Heart right ventricle (tissue), 16 donors: ENCODE measurements at places on chromosomes 16 and 17. TPM values are rescaled to one million over a fixed set of nuclear protein-coding genes. Genes with fewer than 3 reads are reported as not detected.

Gene PPL
- total RNA-seq, result 5.5 TPM

Gene HBA2
- 179 TPM for total RNA-seq

Gene CNTROB
- total RNA-seq, result 13.7 TPM

Gene KRT31
- total RNA-seq, result not detected

Gene PPY
- not detected for total RNA-seq

Gene RRN3
- 28.2 TPM for total RNA-seq

Gene DPH1
- total RNA-seq, result 25.8 TPM

Gene KRTAP3-1
- not detected for total RNA-seq

Gene NPW
- not detected for total RNA-seq

Gene C17orf107
- not detected for total RNA-seq

Gene GP1BA
- 0.26 TPM for total RNA-seq

Gene ASPHD1
- 0.65 TPM for total RNA-seq

Gene TLCD3B
- not detected for total RNA-seq

Gene KRTAP3-3
- not detected for total RNA-seq

Gene SLC7A5
- 3.3 TPM for total RNA-seq

Gene KRTAP4-3
- not detected for total RNA-seq

Gene C16orf54
- total RNA-seq, result 1.2 TPM

Gene CACNG1
- total RNA-seq, result 0.26 TPM

Gene CISD3
- 63.1 TPM for total RNA-seq

Gene NOD2
- 0.35 TPM for total RNA-seq

Gene PRAC1
- total RNA-seq, result not detected

Gene TBC1D28
- not detected for total RNA-seq

Gene RNF43
- total RNA-seq, result 5.0 TPM

Gene ZSCAN10
- not detected for total RNA-seq

Gene DNASE1L2
- 0.39 TPM for total RNA-seq

Gene ODAD4
- total RNA-seq, result 0.45 TPM

Gene ZPBP2
- not detected for total RNA-seq

Gene ANKS4B
- total RNA-seq, result not detected

Gene ANKRD40CL
- total RNA-seq, result not detected

Gene MYH8
- not detected for total RNA-seq

Gene CACNG5
- not detected for total RNA-seq

Gene PPP1R9B
- 20.3 TPM for total RNA-seq

Gene PNPO
- 27.3 TPM for total RNA-seq

Gene BHLHA9
- total RNA-seq, result not detected

Gene KRTAP9-8
- total RNA-seq, result not detected

Gene ITGAX
- 18.5 TPM for total RNA-seq

Gene HIC1
- total RNA-seq, result 13.4 TPM

Gene PARD6A
- 2.3 TPM for total RNA-seq

Gene CASKIN2
- total RNA-seq, result 59.2 TPM

Gene CACNG3
- not detected for total RNA-seq

Gene DUS2
- 6.5 TPM for total RNA-seq

Gene DDX42
- 69.9 TPM for total RNA-seq

Gene CDK5R1
- total RNA-seq, result 1.3 TPM

Gene CBX2
- total RNA-seq, result 1.5 TPM
